ENCODE measurements at places on chromosomes 1 and 21.

DNA sequence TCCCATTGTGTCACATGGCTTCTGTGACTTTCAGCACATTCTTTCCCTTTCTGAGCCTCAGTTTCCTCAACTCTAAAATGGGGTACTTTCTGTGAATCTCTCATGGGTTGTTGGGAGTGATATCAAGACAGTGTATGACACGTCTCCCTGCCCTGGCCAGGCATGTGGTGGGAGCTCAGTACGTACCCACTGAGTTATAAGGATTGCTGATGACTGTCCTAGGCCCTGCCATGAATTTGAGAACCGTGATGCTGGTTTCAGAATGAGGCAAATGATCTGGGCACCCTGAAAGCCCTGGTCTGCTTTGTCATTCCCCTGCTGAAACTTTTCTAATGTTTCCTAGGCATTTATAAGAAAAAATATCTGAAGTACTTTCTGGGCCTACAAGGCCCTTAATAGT, 3.6 kb downstream of the ZNF362 start:
- DNase-seq, result no peak

- no peak for DNase-seq
These were observed 24.6 kb downstream of the PODN start for GRCh38 chr1:53086491-53087070.

GRCh38 chr1:169383449-169383848, 15.5 kb downstream of the BLZF1 start:
- DNase-seq, result no peak

DNA sequence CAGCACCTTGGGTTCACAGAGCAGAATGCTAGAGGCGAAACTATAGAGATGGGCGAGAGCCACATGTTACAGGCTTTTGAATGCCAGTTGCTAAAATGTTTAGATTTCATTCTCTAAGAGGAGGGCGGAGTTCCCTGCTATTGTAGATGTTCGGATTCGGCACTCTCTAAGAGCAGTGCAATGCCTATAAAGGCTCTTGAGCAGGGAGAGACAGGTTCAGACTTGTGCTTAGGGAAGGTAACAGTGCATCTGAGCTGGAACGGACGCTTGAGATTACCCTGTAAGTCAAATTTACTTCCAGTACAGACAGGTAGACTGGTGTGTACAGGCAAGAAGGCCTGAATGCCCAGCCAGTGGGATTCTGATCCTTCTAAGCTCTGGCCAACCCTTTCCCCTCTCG, 15.3 kb downstream of the LURAP1 start:
- no peak for DNase-seq

GRCh38 chr1:53819387-53819786, 18.7 kb downstream of the NDC1 start:
- no peak for DNase-seq

- no peak for DNase-seq
These were observed 353.2 kb downstream of the PLPP3 start for GRCh38 chr1:56225964-56226815.

DNA sequence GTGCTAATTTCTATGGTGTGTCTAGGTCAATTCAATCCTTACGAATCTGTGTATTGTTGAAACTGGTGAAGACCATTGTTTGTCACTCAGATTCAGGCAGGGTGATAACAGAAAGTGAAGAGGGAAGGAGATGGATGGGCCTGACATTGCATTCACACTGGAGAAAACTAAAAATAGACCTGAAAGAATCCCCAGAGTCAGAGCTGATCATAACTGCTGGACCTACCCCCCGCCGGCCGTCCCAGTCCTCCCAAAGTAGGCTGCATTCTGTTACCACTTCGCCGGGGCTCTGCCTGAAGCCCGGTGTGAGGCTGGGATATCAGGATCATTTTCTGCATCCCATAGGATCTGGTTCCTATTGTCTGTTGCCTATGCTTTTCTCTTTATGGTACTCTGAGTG, 121.1 kb downstream of the NUF2 start:
- no peak for DNase-seq

- DNase-seq, result no peak
These were observed 20.6 kb upstream of the FCGR2A start for GRCh38 chr1:161484613-161485012.

DNA sequence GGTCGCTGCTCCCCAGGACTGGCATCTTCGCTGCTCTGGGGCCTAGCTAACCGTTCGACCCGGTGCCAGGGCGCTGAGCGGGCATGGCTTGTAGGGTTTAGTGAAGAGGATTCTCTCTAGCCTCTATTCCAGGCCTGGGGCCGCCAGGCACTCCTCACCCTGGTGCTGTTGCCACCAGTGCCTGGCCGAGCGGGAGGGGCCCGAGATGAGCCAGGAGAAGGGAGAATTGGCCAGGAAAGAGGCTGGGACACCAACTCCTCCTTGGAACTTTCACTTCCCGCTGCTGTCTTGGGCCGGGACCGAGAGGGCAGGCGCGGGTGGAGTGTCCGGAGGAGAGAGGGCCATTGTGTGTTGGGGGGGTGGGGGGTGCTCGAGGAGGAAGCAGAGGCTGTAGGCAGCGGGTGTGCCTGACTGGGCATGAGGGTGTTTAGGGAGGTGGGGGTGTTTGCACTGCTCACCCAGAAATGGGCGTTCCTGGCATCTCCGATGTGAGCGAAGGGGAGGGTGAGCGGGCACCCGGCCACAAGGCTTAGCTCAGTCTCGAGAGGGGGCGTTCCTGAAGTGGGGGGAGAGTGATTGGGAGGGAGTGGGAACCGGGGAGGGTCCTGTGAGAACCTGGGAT, 772 bp downstream of the ADAM15 start:
- peak; percentile 38 for DNase-seq

DNA sequence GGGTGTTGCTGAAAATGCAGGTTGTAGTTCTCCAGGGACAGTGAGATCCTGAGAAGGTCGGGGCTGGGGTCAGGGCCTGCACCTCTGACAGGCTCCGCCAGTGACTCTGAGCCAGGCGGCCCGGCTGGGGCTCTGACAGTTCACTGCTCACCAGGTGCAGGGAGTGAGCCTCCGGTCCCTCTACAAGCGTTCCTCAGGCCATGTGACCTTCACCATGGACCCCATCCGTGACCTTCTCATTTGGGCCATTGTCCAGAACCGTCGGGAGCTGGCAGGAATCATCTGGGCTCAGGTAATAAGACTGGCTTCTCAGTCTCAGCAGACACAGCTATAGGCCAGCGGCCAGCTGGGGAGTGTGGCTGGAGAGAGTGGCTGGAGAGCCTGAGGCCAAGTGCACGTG, 41.8 kb downstream of the TRPM2 start:
- no peak for DNase-seq

DNA sequence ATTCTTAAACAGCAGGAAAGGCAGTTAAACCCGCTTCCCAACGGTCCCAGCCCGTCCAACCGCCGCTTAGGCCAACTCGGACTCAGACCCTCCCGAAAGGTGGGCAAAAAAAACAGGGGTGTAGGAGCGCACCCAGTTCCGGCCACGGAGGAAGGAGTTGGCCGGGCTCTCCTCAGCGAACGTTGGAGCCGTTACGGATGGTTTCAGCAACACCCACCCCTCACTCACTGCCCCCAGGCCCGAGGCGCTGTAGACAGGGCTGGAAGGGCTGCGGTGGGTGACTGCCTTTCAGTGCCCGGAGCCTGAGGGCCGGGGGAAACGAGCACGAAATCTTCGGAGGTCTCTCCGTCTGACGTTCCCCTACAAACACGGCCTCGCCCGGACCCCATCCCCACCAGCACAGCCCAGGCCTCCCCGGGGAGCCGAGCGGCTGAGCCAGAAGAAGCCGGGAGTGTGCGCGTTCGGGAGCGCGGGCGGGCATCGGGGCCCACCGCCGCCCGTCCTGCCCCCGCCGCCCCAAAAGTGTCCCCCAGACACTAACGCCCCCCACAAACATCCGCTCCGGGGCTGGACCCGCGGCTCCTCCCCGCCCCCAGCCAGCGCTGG, 1.3 kb downstream of the KDM5B start:
- no peak for DNase-seq

DNA sequence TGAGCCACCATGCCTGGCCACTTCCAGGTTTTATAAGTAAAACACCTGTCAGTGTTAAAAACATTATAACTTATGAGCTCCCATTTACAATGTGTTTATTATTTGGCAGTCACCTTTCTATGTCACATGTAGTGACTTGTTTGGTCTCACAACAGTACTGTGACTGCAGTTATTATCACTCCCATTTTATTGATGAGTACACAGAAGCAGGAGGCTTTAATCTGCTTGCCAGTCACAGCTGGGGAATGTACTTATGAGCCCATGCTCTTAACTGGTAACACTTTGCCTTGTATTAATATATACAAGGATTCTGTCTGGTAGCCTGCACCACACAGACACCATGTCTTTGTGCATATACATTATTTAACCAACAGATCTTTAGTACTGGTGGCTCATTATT, 31.1 kb upstream of the BACH1 start:
- no peak for DNase-seq

GRCh38 chr1:10953505-10954193, 58.8 kb upstream of the TARDBP start:
- DNase-seq, result no peak

- DNase-seq, result peak; percentile 34
These were observed 2.2 kb upstream of the TESK2 start for GRCh38 chr1:45493116-45493697.

- no peak for DNase-seq
These were observed 83.3 kb downstream of the DISP1 start for GRCh38 chr1:222898191-222898527.

DNA sequence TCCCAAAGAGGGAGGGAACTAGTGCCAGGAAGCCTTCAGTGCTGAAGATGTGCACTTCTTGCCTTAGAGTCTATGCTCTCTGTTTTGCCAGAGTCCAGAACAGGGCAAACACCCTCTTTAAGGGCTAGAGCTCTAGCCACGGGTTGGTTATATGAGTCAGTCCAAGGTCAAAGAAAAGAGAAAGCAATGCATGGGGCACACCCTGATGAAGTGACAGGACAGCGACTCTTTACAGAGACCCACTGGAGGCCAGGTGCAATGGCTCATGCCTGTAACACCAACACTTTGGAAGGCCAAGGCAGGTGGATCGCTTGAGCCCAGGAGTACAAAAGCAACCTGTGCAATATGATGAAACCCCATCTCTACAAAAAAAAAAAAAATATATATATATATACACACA, 86.1 kb downstream of the TGFBR3 start:
- DNase-seq, result no peak

DNA sequence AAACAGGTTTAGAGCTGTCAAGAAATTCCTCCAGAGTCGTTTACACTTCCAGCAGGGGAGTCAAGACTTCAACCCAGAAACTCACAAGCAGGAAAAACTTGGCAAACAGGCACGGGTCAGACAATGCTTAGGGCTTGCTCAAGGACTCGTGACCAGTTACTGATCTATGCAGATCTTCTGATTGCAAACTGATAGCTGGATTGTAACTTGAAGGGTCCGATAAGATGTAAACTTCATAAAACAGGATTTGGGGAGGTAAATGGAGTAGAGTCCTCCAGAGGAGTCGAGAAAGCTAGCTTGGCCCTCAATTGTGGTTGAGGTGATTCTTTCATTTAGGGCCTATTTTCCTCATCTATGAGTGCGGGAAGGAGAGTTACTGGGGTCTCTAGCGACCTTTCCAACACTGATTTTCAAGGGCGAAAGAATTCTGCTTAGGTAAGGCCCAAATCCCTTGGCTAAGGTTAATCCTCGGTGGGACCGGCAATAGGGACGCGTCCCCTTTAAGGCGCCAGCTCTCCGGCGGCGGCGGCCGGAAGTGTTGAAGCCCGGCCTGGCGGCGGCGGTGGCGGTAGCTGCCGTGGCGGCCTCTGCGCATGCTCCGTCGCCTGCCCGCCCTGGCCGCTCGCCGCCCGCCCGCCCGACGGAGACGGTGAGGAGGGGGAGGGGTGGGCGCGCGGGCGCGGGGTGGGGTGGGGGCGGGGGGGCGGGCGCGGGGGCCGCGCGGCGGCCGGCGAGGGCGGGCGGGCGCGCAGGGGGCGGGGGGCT, at the start of gene GMEB1:
Gene GMEB1 (plus strand): TSS at position 594 of the 765 bp plus-strand sequence. CDS start 14,829 bp downstream, outside the sequence.
- peak; percentile 78 for DNase-seq

GRCh38 chr1:156157506-156157905, 4.1 kb downstream of the SEMA4A start:
- DNase-seq, result no peak

- peak; percentile 71 for DNase-seq
These were observed 10.8 kb upstream of the FAAP20 start for GRCh38 chr1:2205191-2205952.

DNA sequence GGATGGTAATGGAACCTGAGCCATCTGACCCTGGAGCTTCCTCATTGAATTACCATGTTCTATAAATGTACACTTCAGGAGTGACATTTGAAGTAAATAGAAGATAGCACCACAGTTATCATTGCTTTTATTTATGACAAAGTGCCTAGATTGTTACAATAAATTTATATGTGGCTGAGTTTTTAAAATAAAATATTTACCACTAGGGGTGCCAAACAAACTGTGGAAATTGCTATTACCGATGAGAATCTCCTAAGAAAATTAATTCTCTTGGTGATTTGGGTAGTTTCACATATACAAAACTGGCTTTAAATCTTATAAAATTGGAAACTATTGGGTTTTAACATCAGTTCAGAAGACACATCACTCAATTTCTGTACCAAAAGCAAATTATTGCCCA, 1.4 kb upstream of the TNR start:
- DNase-seq, result no peak

DNA sequence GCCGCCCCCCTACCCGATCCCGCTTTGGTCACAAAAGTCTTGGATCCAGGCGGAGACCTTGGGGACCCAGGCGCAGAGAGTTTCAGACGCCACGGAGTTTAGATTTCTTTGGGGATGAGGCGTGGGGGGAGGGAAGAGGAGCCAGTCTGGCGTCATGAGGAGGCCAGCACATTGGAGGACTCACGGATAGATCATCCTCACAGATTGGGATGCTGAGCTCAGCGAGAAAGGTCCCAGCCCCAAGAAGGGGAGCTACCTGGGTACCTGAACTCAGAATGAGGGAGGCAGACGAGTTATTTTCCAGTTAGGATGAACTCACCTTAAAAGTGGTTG, 393 bp downstream of the ELAPOR1 start:
- DNase-seq, result no peak

DNA sequence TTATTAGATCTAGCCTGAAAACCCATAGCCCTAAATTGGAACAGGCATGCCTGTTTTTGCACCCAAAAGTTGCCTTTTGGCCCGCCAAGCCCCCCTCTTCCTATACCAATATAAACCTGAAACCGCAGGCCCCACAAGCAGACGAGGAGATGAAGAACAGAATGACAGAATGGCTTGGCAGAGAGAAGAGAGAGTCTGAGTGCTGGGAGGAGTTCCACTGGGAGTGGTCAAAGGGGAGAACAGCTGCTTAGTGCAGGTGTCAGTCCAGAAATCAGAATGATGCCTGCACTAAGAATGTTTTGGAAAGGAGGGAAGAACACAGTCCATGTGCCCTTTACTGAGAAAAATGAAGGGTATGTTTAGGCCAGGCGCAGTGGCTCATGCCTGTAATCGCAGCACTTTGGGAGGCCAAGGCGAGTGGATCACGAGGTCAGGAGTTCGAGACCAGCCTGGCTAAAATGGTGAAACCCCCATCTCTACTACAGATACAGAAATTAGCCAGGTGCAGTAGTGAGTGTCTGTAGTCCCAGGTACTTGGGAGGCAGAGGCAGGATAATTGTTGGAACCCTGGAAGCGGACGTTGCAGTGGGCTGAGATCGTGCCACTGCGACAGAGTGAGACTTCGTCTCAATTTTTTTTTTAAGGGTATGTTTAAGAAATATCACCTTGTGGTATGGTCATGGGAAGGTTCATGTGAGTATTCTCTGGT, 9.4 kb downstream of the DYRK1A start:
- no peak for DNase-seq

Measured in hypothalamus (tissue), 51 donors.